ENCODE measurements at places on chromosomes 5 and 9. TPM values are rescaled to one million over a fixed set of nuclear protein-coding genes. Genes with fewer than 3 reads are reported as not detected.

The CYLC2 gene
- not detected for total RNA-seq

The SEMA5A gene
- not detected for total RNA-seq

The TMEM215 gene
- total RNA-seq: not detected

The KCNV2 gene
- total RNA-seq: not detected

The SHISAL2B gene
- total RNA-seq: not detected

The CACNA1B gene
- not detected for total RNA-seq

Measured in HT-29 (cell line).